ENCODE measurements at places on chromosomes 5 and 9.

GRCh38 chr5:17396247-17396646 is 101.8 kb upstream of the TAF11L2 start:
- no peak for DNase-seq

GRCh38 chr5:113050721-113051382 is 74.3 kb downstream of the DCP2 start:
- DNase-seq, result no peak

GRCh38 chr5:133707629-133708028 is 95.3 kb upstream of the FSTL4 start:
- DNase-seq, result no peak

GRCh38 chr9:134493461-134494272 is 147.9 kb upstream of the COL5A1 start:
- DNase-seq, result no peak

DNA sequence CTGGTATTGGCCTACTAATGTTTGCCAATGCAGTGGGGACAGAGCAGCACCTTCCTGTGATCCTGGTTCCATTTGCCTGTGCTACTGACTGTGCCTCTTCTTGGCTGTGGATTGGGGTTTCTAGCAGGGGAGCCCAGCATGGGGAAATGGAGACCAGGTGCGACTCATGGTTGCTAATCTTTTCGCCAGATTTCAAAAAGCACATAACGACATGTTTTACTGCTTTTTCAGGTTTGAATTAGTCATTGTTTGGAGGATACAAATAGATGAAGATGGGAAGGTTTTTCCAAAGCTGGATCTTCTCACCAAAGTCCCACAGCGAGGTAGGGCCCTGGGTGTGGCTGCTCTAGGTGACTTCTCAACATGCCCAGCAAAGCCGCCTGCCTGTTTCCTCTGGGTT is 57.6 kb downstream of the IPPK start:
- DNase-seq, result no peak

Data from chondrocyte (in vitro differentiated cells).